ENCODE measurements at places on chromosomes 16 and 17. TPM values are rescaled to one million over a fixed set of nuclear protein-coding genes. Genes with fewer than 3 reads are reported as not detected.

DNA sequence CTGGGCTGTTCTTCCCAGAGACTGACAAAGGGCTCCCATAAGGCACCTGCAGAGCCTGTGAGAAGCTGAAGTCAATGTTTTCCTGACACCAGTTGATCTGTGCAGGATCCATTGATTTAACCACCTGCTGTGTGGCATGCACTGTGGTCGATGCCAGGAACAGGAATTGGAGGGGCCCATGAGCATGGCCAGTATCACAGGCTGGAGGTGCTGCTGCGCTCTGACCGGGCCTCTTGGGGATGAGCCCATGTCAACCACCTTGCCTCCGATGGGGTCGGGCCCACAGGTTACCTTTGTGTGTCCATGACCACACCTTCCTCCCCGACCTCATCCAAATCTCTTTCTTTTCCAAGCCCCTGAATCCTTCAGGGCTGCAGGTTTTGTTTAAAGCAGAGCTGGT is 18.2 kb upstream of the STH start:
- DNase-seq, result no peak
- H3K4me1 ChIP-seq, result peaks cover 18% of the 10 kb centered on the region
- H3K4me3 ChIP-seq, result no peak overlapping the region
- no peaks in the 10 kb centered on the region for H3K27me3 ChIP-seq
- peaks cover 41% of the 10 kb centered on the region for H3K36me3 ChIP-seq
- no peak overlapping the region for H3K27ac ChIP-seq

DNA sequence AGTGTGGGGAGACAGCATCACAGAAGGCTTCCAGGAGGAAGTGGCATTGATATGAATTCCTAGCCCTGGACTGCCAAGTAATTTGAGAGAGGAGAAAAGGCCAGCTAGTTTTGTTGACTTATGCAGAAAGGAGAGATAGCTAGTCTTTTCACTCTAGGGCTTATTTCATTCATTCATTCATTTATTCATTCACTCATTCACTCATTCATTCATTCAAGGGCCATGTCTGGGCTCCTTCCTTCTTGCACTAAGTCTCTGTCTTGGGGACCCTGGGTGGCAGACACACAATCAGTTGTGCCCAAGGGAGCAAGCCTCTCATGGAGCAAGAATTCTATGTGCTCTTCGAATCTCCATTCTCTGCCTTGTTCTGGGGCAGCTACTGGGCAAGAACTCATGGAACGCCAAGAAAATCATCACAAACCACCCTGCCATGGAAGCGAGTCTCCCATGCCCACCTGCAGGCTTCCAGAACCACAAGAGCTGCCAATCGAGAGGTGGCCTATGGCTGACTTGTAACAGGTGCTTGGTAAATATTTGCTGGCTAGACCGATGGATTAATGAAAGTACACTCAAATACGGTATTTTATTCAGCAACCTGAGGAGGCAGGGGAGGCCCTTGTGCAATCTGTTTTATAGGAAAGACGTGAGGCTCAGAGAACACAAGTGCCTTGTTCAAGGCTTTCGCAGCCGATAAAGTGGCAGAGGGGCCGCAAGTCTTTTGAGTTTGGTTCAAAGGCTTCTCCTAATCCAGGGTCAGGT is 223.6 kb downstream of the XYLT1 start:
- no peaks in the 10 kb centered on the region for H3K36me3 ChIP-seq
- no peak for DNase-seq
- no peak overlapping the region for H3K27ac ChIP-seq
- H3K27me3 ChIP-seq, result no peaks in the 10 kb centered on the region
- no peaks in the 10 kb centered on the region for H3K4me1 ChIP-seq

Gene DPEP3
- total RNA-seq, result not detected

- H3K36me3 ChIP-seq, result peaks cover 13% of the 10 kb centered on the region
- H3K4me3 ChIP-seq, result no peak overlapping the region
- H3K4me1 ChIP-seq, result no peaks in the 10 kb centered on the region
- peak; percentile 35 for DNase-seq
- H3K27me3 ChIP-seq, result no peaks in the 10 kb centered on the region
- no peak overlapping the region for H3K27ac ChIP-seq
These were observed 8.6 kb downstream of the DOK4 start for GRCh38 chr16:57477531-57478202.

- DNase-seq, result peak; percentile 72
- no peak overlapping the region for H3K27ac ChIP-seq
- no peak overlapping the region for H3K4me3 ChIP-seq
- no peaks in the 10 kb centered on the region for H3K27me3 ChIP-seq
- no peaks in the 10 kb centered on the region for H3K36me3 ChIP-seq
These were observed 81.0 kb downstream of the TMEM100 start for GRCh38 chr17:55641676-55642081.

DNA sequence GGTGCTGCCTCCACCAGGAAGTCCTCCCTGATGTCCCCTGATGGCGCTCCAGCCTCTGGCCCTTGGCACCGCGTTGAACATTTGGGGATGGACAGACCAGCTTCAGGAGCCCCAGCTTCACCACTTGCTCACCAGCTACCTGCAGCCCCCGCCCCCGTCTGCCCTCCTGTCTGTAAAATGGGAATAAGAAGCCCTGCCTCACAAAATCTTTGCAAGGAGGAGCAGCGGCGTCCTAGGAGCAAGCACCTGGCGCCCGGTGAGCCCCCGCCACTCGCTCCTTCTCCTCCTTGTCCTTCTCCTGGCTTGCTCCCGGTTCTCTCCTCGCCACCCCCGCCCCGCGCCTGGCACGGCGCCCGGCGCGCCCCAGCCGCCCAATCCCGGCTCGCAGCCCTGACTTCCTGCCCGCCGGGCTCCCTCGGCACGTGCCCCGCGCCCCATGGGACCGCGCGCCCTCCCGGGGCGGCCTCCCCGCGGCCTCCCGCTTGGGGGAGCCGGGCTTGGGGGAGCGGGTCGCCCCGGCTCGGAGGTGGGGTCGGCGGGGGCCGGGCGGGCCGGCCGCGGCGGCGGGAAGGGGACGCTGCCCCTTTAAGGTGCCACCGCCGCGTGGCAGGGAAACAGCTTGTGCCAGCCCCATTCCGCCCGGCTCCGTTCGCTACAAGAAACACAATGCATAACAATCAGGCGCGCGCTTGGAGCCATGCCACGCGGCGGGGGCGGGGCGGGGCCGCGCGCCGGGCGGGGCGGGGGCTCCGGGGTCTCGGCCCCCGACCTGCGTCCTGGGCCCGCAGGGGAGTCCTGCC is 9.1 kb upstream of the PPP1R1B start:
- H3K4me1 ChIP-seq, result no peaks in the 10 kb centered on the region
- no peaks in the 10 kb centered on the region for H3K36me3 ChIP-seq
- H3K27me3 ChIP-seq, result peaks cover 4% of the 10 kb centered on the region
- H3K27ac ChIP-seq, result no peak overlapping the region
- H3K4me3 ChIP-seq, result peak overlapping the region; percentile 68

Gene TPSAB1
- 1.3 TPM for total RNA-seq

- H3K27me3 ChIP-seq, result no peaks in the 10 kb centered on the region
- no peak overlapping the region for H3K4me3 ChIP-seq
- H3K27ac ChIP-seq, result no peak overlapping the region
- peaks cover 9% of the 10 kb centered on the region for H3K4me1 ChIP-seq
These were observed 30.0 kb downstream of the TAOK1 start for GRCh38 chr17:29420128-29420527.

DNA sequence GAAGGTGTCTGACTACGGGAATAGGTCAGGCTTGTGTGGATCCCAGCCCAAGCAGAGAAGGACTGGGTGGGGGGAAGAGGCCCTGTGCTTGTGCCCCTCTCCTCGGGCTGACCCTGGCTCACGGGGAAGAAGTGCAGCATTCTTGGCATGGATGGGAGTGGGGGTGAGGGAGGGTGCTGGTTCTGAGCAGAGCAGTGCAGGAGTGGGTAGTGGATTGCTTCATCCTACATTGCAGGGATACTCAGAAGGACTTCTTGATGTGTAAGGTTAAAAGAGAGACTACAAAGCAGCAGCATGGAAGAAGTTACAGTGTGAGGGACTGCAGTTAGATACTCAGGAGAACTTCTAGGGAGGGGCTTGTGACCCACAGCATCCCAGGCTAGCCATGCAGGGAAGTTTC is 2.1 kb downstream of the ARHGAP23 start:
- peaks cover 3% of the 10 kb centered on the region for H3K36me3 ChIP-seq
- H3K4me1 ChIP-seq, result peaks cover 40% of the 10 kb centered on the region
- H3K4me3 ChIP-seq, result peak overlapping the region; percentile 95
- no peak for DNase-seq
- peak overlapping the region; percentile 91 for H3K27ac ChIP-seq

GRCh38 chr17:43021741-43022512 is at the start of gene VAT1:
TSS of gene VAT1 (minus strand) at chr17:43022385. CDS start at chr17:43022322, 63 bp downstream.
- H3K27me3 ChIP-seq, result no peaks in the 10 kb centered on the region
- peaks cover 15% of the 10 kb centered on the region for H3K4me1 ChIP-seq
- H3K36me3 ChIP-seq, result peaks cover 19% of the 10 kb centered on the region
- peak within 1 kb of the TSS; percentile 79 for H3K27ac ChIP-seq
- H3K4me3 ChIP-seq, result peak within 1 kb of the TSS; percentile 100

DNA sequence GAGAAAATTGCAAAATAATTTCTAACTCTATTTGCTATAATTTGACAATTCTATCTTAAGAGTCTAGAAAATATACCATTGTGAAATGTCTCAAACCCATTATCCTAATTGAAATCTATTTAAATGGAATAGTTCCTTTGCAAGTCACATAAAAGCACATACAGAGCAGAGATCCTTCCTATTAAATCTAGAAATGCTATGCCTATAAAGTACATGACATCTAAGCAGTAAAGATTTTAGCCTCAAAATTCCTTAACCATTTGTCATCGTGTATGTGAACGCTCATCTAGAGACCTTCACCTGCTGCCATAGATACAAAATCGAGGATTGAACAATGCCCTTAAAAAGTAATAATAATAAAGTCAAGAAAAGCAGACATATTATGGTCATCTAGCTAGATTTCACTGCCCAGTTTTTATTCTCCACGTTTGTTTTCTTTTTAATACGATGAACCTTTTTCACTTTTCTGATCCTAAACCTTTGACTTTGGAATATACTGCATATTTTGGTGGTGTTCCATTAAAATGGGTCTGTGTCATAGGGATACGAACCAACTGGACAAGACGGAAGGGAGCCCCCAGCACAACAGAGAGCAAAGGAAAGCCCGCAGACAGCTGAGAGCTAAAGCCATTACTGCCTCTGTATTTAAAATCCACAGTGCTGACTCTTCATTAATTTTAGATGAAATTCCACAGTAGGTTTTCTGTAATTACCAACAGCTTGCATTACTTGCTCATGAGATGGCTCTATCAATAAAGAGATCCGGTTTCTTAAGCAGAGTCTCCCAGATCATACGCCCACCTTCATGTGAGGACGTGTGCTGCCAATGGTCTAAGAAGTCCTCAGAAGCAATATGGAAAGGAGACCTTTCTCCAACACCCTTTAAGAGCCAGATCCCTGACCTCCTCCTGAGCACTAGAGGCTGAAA is 17.6 kb downstream of the TEX2 start:
- no peak for DNase-seq
- no peaks in the 10 kb centered on the region for H3K27me3 ChIP-seq
- H3K4me3 ChIP-seq, result no peak overlapping the region
- H3K27ac ChIP-seq, result no peak overlapping the region
- H3K4me1 ChIP-seq, result peaks cover 52% of the 10 kb centered on the region
- no peaks in the 10 kb centered on the region for H3K36me3 ChIP-seq

Gene GPR142
- not detected for total RNA-seq

GRCh38 chr16:74296104-74296431 is 546 bp upstream of the PSMD7 start:
- H3K4me1 ChIP-seq, result peaks cover 31% of the 10 kb centered on the region
- peak overlapping the region; percentile 97 for H3K27ac ChIP-seq
- H3K36me3 ChIP-seq, result peaks cover 11% of the 10 kb centered on the region
- no peaks in the 10 kb centered on the region for H3K27me3 ChIP-seq

GRCh38 chr17:70906808-70907207 is 737.5 kb downstream of the KCNJ2 start:
- DNase-seq, result no peak
- H3K4me3 ChIP-seq, result no peak overlapping the region
- H3K36me3 ChIP-seq, result no peaks in the 10 kb centered on the region
- H3K27me3 ChIP-seq, result no peaks in the 10 kb centered on the region
- no peak overlapping the region for H3K27ac ChIP-seq

DNA sequence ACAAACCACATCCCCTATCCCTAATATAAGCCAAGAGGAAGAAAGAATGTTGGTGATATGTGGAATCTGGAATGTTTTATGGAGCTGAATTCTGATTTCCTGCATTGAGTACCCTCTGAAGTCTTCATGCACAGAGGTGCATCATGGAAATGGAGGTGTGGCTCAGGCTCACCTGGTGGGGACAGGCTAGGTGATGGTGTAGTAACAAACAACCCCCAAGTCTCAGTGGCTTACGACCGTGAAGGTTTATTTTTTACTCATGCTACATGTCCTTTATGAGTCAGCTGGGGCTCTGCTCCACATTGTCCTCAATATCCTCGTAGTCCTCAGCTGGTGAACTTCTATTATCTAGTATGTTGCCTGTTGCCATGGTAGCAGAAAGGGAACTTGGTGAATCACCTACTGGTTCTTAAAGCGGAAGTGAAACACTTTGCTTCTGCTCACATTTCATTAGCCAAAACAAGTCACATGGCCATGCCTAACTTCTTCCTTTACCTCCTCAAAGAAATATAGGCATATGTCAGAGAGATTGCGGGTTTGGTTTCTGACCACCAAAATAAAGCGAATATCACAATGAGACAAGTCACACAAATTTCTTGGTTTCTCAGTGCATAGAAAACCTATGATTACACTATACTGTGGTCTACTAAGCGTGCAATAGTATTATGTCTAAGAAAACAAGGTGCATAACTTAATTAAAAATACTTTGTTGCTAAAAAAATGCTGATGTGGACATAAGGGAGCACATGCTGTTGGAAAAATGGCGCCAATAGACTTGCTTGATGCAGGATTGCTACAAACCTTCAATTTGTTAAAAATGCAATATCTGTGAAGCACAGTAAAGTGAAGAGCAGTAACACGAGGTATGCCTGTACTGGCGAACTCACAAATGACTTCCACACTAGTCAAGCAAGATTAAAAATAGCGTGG is at the start of gene PMFBP1:
Gene PMFBP1, minus strand, starts transcription at position 51 of the 930 bp plus-strand sequence. CDS start 947 bp downstream, outside the sequence.
- H3K27me3 ChIP-seq, result no peaks in the 10 kb centered on the region
- DNase-seq, result no peak
- no peaks in the 10 kb centered on the region for H3K36me3 ChIP-seq
- H3K27ac ChIP-seq, result no peak within 1 kb of the TSS

Gene SLC35G6
- total RNA-seq, result not detected

- no peaks in the 10 kb centered on the region for H3K27me3 ChIP-seq
- peaks cover 79% of the 10 kb centered on the region for H3K36me3 ChIP-seq
- H3K4me3 ChIP-seq, result no peak overlapping the region
- no peak overlapping the region for H3K27ac ChIP-seq
- DNase-seq, result no peak
These were observed 40.5 kb downstream of the ABHD15 start for GRCh38 chr17:29526322-29526721.

All from psoas muscle (tissue), 8 donors.